Stimulated activated CD8-positive, alpha-beta memory T cell treated with anti-CD3 and anti-CD28 coated beads, Interleukin-4, amount 100 ng/mL, for 48 hours (primary cell): ENCODE measurements at places on chromosomes 6 and 20.

DNA sequence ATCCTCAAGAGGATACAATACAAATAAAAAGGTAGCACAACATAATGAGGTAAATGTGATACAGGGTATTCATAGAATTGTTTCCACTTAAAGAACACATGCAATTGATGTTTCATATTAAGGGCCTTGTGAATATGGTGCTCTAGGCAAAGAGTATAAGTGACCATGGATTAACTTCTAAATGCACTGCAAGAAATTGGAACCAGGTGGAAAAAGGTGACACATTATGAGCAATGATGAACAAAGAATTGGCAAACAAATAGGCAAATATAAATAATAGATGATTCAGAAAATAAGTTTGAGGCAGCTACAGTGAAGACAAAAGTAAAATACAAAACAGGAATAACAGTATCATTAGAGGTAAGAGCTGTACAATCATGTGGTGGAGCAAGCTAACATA lies 192.0 kb downstream of the GRIK2 start:
- no peak for DNase-seq

DNA sequence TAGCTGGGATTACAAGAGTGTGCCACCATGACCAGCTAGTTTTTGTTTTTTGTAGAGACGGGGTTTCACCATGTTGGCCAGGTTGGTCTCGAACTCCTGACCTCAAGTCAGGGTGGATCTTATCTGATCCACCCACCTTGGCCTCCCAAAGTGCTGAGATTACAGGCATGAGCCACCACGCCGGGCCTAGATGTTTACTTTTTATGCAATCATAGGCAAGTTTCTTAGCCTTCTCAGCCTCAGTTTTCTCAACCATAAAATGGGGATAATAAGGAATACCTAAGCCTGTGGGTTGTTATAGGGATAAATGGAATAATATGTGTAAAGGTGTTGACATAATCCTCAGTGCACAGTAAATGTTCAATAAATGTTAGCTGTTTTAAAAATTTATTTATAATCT lies 9.8 kb downstream of the SPATS1 start:
- DNase-seq, result no peak

- no peak for DNase-seq
Measured at GRCh38 chr20:49444553-49444990, 37.9 kb downstream of the KCNB1 start.

DNA sequence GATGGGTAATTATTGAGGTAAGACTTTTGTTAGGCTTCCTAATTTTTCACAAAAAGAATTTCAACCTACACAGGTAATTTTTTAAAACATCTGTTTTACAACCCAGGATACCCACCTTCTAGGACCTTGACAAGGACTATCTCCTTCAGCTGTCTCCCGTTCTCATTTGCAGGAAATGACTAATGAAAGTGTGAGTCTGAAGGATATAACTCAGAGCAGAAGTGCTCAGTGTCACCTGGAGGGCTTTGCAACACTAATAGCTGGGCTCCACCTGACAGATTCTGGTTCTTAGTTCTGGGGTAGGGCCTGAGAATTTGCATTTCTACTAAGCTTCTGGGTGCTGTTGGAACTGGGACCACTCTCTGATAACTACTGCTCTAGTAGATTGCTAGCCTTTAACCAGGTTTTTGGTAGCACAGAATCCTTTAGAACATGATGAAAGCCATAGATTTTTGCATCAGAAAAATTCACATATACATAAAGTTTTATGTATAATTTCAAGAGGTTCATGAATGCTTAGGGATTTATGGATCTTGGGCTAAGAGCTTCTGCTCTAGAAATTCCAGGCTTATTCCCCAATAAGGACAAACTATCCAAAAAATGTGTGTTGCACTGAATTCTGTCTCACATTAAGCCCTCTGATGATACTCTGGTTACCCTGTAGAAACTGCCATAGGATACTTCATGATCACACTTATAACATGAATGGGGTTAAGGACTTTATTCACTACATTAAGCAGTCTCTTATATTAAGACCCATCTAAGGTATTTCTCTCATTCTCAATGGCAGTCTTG lies 30.3 kb downstream of the AK9 start:
- no peak for DNase-seq

DNA sequence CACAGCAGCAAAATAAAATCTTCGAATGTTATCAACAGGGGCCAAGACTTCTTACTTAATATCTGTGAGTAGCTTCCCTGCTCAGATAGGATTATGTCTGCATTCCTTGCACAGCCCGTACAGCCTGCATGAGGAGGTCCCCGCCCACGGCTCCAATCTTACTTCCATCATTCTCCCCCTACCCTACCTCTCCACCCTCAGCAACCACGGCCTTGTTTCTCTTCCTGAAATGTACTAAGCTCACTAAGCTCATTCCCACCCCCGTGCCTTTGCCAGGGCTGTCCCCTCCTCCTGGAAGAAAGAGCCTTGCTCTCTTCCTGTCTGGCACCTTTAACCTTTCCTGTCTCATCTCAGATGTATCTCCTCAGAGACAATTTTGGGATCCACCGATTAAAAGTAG lies 120.4 kb downstream of the BCAS1 start:
- peak; percentile 45 for DNase-seq

DNA sequence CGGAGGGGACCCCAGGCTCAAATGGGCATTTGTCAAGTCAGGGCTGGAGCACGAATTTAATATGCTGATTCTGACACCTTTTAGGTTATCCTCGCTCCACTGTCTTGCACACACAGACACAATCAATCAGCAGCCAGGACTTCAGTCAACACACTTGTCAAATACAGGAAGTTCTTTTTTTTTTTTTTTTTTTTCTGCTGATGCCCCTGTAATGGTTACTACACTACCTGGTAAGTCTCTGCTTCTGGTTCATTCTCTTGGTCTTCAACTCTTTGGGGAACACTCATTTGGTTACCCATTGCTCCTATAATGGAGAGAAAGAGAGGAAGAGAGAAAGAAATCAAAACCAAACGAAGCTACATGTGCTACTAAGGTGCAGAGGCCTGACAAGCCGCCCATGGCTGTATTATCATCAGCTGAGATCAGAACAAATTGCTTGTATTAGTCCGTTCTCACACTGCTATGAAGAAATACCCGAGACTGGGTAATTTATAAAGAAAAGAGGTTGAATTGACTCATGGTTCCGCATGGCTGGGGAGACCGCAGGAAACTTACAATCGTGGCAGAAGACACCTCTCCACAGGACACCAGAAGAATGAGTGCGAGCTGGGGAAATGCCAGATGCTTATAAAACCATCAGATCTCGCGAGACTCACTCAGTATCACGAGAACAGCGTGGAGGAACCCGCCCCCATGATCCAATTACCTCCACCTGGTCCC lies 11.8 kb downstream of the BCAS1 start:
- DNase-seq, result peak; percentile 37

- no peak for DNase-seq
Measured at GRCh38 chr6:144405163-144405562, 120.0 kb downstream of the UTRN start.

- no peak for DNase-seq
Measured at GRCh38 chr20:5354901-5355300, 38.1 kb upstream of the PROKR2 start.

DNA sequence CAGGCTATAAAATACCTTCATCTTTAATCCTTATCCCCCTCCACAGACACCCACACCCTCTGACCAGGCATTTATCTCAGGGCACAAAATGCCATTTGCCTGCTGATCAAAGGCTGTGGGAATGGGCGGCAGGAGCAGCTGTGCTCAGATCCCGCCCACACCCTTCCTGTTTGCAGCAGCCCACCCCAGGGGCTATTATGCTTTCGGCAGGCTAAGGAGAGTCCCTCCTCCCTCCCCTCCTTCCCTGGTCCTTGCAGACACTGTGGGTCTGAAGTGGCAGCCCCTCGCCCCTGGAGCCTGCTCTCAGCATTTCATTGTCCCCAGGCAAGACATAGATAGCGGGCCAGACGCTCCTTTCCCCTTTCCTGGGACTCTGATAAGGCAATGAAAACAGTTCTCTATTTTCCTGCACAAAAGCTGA lies 220.8 kb upstream of the HEY2 start:
- no peak for DNase-seq

DNA sequence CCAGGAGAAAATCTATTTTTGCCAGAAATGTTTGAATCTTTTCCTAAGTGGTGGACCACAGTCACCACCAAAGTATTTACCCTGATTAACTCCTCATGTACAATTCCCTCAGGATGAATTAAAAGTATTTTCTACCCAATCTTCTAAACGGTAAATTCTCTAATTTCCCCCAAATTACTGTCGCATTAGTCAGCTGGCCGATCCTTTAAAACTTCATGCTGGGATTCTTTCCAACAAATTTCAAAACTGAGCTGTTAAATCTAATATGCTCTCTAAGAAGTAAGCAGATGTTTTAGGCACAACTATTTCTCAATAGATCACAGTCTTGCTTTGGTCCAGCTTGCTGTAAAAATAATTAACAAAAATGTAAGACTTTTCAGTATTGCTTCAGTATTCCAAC lies 447.2 kb downstream of the FRK start:
- no peak for DNase-seq

GRCh38 chr6:137167702-137168377 lies 5.6 kb downstream of the IL22RA2 start:
- DNase-seq, result no peak

DNA sequence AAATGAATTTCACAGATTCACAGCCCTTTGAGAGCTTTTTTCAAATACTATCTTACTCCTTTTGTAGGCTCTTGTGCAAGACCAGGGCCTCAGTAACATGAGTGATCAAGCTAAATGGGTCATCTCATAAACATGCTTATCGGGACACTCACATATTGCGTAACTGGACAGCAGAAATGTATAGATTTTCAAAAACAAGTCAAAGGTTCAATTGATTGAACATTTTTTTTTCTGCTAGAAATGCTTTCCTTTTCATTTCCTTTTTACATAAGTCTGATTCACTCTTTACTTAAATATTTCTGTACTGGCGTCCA lies 8.7 kb upstream of the SALL4 start:
- DNase-seq, result no peak

DNA sequence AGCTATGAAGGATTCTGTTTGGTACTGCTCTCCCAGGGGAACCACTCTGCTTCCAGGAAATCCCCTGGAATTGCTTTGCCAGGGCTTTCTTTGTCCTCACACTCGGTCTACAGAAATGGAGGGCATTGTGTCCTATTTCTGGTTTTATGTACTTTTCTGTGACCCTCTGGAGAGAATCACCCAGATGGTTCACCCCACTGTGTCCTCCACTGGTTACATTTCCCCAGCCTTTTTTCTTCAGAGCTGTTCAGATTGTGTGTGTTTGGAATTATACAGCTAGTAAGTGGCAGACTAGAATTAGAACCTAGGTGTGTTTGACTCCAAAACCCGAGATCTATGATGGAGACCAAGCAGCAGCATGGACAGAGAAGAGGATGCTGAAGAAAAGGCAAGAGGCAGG lies 80.8 kb downstream of the CD164 start:
- DNase-seq, result no peak

GRCh38 chr6:1416820-1417219 lies 27.4 kb downstream of the FOXF2 start:
- DNase-seq, result no peak

- DNase-seq, result no peak
Measured at GRCh38 chr6:169895926-169896761, 144.7 kb downstream of the ERMARD start.

DNA sequence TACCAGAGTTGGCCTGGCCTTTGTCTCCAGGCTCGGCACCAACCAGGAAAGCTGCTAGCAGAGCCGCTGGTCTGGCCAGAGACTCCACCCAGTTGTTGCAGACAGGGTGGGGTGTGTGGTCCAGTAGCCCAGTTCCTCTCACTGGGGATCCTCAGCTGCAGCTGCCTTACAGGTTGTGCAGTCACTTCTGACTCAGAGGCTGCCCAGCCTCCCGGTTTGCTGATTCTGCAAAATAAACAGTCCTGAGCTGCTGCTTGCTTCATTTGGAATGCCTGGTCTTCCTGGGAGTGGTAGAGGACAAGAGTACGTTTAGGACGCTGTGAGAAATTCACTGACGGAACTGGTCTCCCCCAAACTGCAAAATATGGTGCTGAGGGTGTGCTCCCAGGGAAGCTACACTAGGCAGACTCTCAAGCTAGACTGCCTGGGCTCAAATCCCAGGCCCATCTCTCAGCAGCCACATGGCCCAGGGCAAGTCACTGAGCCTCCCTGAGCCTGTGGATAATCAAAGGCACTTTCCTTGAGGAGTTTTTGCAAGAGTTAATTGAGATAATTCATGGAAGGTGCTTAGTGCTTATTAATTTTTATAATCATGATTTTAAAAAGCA lies 246.1 kb downstream of the TFAP2C start:
- DNase-seq, result no peak

GRCh38 chr20:19108155-19108554 lies 104.3 kb upstream of the SLC24A3 start:
- DNase-seq, result no peak
